Ascending aorta (tissue), 2 donors: ENCODE measurements at places on chromosomes 5 and 9. TPM values are rescaled to one million over a fixed set of nuclear protein-coding genes. Genes with fewer than 3 reads are reported as not detected.

MUSK gene
- total RNA-seq: not detected

UGT3A2 gene
- total RNA-seq: not detected

NUTM2G gene
- not detected for total RNA-seq

C9orf152 gene
- not detected for total RNA-seq

FOXD4L3 gene
- total RNA-seq: not detected

- no peak for DNase-seq
- no peaks in the 10 kb centered on the region for H3K27me3 ChIP-seq
- no peaks in the 10 kb centered on the region for H3K4me1 ChIP-seq
- no peaks in the 10 kb centered on the region for H3K36me3 ChIP-seq
Observed at GRCh38 chr5:102858808-102859207, 103.7 kb downstream of the PAM start.

DNA sequence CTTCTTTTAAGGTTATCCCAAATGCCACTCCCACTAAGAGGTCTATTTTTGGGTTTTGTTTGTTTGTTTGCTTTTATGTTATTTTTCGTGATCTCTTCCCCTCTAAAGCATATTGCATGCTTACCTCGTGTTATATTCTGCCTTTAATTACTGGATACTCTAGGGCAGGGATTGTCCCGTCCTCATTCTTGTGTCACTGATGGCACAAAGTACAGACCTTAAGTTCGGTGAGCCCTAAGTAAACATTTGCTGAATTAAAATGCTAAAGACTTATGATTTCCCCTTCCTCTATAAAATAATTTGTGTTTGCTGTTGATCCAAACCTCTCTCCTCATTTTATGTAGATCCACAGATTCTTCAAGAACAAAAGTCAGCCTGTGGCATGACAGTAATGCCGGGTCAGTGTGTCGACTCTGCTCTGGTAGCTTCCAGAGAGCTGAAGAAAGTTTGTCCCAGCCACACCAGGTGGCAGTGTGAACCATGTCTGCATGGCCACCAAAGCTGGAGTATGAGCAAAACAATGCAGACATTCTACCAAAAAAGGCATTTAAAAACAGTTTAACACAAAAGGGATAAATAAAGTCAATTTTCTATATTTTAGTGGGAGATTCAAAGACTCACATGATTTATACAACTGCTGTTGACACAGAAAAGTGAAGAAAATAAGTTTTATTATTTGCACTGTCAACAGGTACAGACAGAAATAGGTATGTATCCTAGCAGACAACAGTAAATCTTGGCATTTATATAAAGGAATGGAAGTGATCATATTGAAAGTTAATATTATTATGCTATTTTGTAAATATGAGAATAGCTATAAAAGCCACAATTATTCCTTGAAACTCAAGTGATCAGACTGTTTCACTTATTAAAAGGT is 17.9 kb upstream of the POC5 start:
- no peaks in the 10 kb centered on the region for H3K4me1 ChIP-seq
- H3K27me3 ChIP-seq: no peaks in the 10 kb centered on the region
- no peaks in the 10 kb centered on the region for H3K36me3 ChIP-seq
- DNase-seq: no peak
- H3K4me3 ChIP-seq: no peak overlapping the region

DNA sequence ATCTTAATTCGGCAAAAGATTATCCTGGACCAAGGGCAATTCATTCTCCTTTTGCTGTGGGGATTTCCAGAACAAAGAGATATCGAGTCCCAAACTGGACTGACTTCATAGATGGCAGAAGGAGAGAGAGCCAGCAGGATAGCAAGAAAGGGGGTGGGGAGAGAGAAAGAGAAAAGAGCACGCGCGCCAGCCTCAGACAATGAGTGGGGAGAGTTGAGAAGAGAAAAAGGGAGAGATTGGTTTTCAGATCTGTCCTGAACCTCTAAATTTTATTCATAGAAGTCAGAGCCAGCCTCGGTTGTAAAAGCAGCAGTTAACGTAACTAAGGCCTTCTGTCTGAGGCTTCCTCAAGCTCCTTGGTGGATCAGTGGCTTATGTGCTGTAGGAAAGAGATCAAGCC is 55.3 kb upstream of the ALDH1B1 start:
- H3K36me3 ChIP-seq: no peaks in the 10 kb centered on the region
- H3K27ac ChIP-seq: no peak overlapping the region
- no peak for DNase-seq
- H3K4me3 ChIP-seq: no peak overlapping the region
- no peaks in the 10 kb centered on the region for H3K27me3 ChIP-seq
- H3K4me1 ChIP-seq: no peaks in the 10 kb centered on the region

DNA sequence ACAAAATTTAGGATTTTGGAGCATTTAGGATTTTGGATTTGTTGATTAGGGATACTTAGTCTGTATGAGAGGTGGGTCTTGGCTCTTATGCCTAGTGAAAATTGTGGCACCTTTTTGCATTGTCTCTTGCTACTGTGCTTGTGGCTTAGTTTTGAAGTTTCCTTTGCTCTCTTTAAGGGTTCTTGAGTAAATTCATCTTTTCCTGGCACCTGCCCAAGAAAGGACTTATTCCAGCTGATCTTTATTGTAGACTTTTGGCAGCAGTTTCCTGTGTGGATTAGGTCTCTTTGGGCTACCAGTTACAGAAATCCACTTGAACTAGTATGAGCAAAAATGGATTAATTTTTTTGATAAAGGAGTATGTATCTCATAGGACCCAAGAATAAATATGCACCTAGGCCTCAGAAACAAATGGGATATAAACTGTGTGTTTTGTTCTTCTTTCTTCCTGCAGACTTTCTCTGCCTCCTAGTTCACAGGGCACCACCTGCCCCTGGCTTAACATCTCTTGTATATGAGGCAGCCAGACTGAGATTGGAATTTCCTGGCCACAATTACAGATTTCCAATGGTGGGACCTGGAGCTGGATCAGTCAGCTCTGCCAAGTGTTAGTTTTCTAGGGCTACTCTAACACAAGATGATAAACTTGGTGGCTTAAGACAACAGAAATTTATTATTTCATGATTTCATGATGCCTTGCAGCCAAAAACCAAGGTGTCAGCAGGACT is 44.6 kb downstream of the FOCAD start:
- H3K36me3 ChIP-seq: peaks cover 4% of the 10 kb centered on the region
- no peaks in the 10 kb centered on the region for H3K27me3 ChIP-seq
- no peak overlapping the region for H3K4me3 ChIP-seq
- H3K27ac ChIP-seq: no peak overlapping the region
- DNase-seq: no peak

DNA sequence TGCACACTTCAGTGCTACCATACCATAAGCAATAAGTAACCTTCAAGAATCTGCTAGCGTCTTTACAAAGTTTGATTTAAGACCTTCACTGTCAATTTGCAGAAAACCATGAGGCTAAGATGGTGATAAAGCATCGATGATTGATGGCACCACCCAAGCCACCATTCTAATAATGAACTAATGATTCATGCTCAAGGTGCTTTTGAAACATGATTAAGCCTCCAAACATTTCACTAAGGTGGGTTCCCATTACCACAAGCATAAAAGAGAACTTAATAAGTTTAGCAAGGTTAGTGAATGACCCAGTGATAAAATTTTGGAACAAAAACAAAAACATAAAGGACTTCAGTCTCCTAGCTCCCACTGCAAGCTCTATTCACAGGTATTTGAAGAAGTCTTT is 214.7 kb downstream of the FBXL17 start:
- H3K4me1 ChIP-seq: no peaks in the 10 kb centered on the region
- H3K4me3 ChIP-seq: no peak overlapping the region
- H3K36me3 ChIP-seq: no peaks in the 10 kb centered on the region
- H3K27me3 ChIP-seq: no peaks in the 10 kb centered on the region
- DNase-seq: no peak

DNA sequence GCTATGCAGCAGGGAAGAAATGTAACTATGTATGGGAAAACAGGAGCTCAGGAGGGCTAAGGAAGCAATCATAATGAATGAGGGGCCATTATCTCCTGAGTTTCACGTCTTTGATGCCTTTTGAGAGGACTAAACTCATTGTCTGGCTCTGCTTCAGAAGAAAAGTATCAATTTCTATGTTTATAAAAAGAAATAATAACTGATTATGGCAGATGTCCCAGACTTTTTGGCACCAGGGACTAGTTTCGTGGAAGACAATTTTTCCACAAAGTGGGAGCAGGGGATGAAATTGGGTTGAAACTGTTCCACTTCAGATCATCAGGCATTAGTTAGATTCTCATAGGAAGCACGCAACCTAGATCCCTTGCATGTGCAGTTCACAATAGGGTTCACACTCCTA is 8.7 kb upstream of the IL7R start:
- H3K4me1 ChIP-seq: no peaks in the 10 kb centered on the region
- H3K4me3 ChIP-seq: no peak overlapping the region
- no peaks in the 10 kb centered on the region for H3K36me3 ChIP-seq
- H3K27ac ChIP-seq: no peak overlapping the region

GRCh38 chr9:128088253-128088945 is 20.4 kb downstream of the SLC25A25 start:
- no peaks in the 10 kb centered on the region for H3K36me3 ChIP-seq
- H3K4me1 ChIP-seq: peaks cover 5% of the 10 kb centered on the region
- H3K27me3 ChIP-seq: no peaks in the 10 kb centered on the region
- H3K27ac ChIP-seq: no peak overlapping the region
